Neural crest cell (in vitro differentiated cells): ENCODE measurements at places on chromosomes 3 and 15. TPM values are rescaled to one million over a fixed set of nuclear protein-coding genes. Genes with fewer than 3 reads are reported as not detected.

CRTC3 gene
- 32.5 and 33.3 TPM in 2 replicates for total RNA-seq

MEIS2 gene
- total RNA-seq, result 58.5 and 59.5 TPM in 2 replicates

C3orf20 gene
- total RNA-seq, result 0.14 TPM in 1 of 2 replicates, not detected in the other

TNNC1 gene
- 0.45 TPM in 1 of 2 replicates, not detected in the other for total RNA-seq

MRPL47 gene
- 57.3 and 59.6 TPM in 2 replicates for total RNA-seq

LRTM1 gene
- 0.23 TPM in 1 of 2 replicates, not detected in the other for total RNA-seq

TPRG1 gene
- 0.61 and 0.91 TPM in 2 replicates for total RNA-seq

GMNC gene
- total RNA-seq, result not detected in 2 replicates

- DNase-seq, result no peak
Observed at GRCh38 chr3:107969994-107970819, 120.6 kb downstream of the CD47 start.

GRCh38 chr3:150419076-150419868 is 11.2 kb downstream of the TSC22D2 start:
- no peak for DNase-seq

DNA sequence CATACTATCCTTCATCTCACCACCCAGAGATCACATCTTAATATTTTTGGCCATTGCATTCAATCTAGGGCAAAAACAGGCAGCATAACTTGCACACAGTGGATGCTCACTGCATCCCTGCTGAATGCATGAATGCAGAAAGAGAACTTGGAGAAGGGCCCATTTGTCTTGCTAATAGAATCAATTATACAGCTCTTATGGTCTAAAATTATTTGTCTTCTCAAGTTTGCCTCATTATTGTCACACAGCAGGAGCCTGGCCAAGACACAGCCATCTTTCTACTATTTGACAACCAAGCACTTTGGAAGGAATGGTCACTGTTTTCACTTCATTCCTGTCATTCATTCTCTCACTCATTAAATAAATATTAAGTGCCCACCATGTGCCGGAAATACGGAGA is 1.2 kb upstream of the ARHGEF26 start:
- DNase-seq, result no peak

GRCh38 chr15:55221090-55222011 is 24.6 kb upstream of the RSL24D1 start:
- no peak for DNase-seq

GRCh38 chr3:169550284-169550683 is 113.2 kb downstream of the MECOM start:
- no peak for DNase-seq

DNA sequence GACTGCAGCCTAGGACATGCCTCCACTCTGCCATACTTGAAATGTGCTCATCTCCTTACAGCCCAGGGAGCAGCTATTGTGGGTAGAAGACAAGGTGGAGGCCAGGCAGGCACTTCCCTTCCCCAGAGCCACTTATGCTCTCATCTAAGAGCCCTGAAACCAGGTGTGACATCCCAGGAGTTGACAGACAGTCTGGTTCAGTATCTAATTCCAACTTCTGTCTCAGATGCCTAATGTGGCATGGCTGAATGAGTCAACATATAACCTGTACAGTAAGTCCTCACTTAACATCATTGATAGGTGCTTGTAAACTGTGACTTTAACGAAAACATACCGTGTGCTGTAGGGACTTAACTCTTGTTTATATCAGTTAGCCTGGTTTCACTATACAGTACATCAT is 1.2 kb upstream of the CAPN3 start:
- DNase-seq, result no peak

- DNase-seq, result no peak
Observed at GRCh38 chr3:134350266-134350665, 24.0 kb downstream of the AMOTL2 start.

GRCh38 chr3:169841171-169841570 is 28.5 kb upstream of the LRRC34 start:
- no peak for DNase-seq
